Fibroblast of skin of scalp (primary cell): ENCODE measurements at places on chromosomes 12 and 14.

DNA sequence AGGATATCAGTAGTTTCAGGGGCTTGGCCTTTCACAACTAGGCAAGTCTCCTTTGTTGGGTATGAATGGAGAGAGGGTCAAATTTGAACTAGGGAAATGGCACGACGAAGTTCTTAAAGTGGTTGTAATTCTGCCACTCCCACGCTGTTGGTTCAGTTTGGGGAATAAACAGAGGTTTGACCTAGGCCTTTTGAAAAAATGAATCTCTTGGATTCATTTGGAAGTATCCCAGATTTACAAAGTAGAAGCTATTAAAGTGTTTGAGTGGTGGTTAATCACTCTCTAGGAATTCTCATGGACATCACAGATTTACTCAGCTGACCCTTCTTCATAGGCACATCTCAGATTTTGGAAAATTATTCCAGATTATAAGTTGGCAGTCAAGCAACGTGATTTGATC, 14.8 kb downstream of the BATF start:
- no peak for DNase-seq

GRCh38 chr14:79861111-79861510, 350.2 kb downstream of the DIO2 start:
- DNase-seq: no peak

DNA sequence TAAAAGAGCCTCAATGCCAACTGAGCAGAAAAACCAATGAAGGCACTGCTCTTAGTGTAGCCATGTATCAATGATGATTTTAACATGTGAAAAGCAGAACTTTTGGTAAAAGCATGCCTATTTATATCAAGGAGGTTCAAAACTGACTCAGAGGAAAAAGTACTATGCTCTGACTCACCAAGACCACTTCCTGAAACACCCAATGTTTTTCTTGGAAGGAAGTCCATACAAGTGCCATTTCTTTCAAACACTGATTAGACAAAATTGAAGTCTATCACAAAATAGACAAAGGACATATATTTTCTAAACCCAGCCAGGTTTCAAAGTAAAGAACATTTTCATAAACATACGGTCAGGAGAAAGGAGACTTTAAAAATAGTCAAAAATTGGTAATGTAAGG, 88.6 kb downstream of the EPS8 start:
- DNase-seq: peak; percentile 92

- no peak for DNase-seq
Measured at GRCh38 chr14:91814317-91814716, 53.0 kb downstream of the TC2N start.

DNA sequence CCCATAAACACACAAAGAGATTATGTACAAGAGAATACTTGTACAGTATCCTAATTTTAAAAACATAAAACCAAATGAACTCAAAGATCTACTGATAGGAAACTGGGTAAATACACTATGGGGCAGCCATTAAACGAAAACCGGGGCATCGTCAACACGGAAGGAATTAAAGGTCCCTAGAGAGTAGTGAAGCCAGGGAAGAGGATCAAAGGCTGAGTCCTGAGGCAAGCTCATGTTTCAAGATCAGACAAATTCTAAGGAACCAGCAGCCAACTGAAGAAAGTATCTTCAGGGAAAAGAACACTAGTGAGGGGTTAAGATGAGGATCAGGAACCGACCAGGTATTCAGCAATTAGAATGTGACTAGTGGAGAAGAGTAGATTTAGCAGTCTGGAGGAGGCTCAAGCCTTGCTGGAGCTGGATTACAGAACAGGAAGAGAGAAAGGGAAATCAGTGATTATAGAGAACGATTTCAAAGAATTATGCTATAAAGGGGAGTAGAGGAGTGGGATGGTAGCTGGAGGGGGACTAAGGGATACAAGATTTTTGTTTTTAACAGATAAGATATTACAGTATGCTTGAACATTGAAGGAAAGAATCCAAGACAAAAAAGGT, 23.7 kb downstream of the SEL1L start:
- no peak for DNase-seq
